ENCODE measurements at places on chromosomes 4 and X.

DNA sequence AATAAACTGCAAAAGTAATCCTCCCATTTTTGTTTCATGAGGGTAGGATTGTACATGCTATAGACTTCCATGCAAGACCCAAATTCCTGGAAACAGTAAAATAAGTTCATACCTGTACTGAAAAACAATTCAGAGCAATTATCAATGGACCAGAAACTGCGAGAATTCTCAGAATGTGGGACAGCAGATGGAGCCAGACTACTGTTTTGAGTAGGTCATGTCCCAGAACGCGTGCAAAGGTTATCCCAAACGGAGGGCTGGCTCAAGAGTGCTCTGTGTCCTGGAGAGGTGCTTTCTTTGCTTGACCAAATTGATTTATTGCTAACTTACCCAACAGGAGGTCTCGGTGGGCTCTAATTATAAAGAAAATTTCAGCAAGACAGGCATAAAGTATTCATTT is 1.7 kb upstream of the MAGEH1 start:
- no peak for DNase-seq

- no peak for DNase-seq
These were observed 649 bp upstream of the ARAF start for GRCh38 chrX:47560179-47560933.

GRCh38 chr4:177386278-177386815 is 55.9 kb downstream of the AGA start:
- no peak for DNase-seq

GRCh38 chrX:109489174-109489573 is 7.3 kb upstream of the GUCY2F start:
- no peak for DNase-seq

DNA sequence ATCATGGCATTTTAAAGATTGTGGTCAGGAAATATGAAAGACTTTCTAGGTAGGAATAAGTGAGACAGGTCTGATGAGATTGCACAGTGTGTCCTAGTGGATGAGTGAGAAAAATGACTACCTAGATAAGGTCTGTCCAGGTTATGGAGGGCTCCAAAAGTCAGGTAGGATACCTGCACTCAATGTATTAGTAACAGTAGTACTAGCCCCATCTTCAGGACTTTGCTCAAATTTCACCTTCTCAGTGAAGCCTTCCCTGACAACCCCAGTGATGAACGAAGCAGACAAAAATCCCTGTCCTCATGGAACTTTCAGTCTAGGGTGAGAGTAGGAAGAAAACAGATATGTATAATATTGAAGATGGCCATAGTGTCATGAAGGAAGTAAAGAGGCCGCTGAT is 85.7 kb downstream of the ZIC3 start:
- no peak for DNase-seq

DNA sequence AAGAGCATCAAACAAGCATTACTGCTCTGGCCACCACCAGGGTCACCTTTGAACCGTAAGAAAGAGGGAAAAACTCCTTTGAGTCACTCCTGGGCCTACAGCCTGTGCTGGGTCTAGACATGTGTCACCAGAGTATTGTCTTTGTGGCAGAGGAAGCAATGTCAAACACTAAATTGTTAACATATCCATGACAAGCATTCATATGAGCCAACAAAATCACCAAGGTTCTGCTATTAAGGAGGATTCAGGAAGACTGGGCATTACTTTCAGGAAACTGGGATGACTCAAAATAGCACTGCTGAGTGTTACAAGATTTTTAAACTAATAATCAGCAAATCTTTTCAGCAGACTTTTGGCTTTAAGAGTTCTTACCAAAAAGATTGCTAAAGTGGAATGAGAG is 28.1 kb downstream of the LGI2 start:
- no peak for DNase-seq

- DNase-seq: no peak
These were observed 21.2 kb downstream of the USP53 start for GRCh38 chr4:119233750-119234149.

DNA sequence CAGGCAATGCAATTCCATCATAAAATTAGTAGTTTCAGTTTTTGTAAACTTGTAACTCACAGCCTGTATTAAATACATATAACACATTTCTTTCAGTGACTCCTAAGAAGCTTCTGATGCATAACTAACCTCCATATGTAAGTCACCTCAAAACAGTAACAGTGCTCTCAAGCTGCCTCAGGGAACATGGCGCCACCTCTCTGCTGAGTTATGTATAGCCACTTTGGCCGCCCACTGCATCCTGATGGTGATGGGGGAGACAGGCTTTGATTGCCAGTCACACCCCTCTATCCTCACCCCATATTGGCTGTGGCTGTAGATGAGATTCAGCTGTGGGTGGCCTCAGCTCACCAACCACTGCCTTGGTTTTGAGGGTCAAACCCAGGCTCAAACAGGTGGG is 54.3 kb downstream of the LRBA start:
- peak; percentile 15 for DNase-seq

GRCh38 chr4:31051565-31051964 is 331.4 kb downstream of the PCDH7 start:
- no peak for DNase-seq

DNA sequence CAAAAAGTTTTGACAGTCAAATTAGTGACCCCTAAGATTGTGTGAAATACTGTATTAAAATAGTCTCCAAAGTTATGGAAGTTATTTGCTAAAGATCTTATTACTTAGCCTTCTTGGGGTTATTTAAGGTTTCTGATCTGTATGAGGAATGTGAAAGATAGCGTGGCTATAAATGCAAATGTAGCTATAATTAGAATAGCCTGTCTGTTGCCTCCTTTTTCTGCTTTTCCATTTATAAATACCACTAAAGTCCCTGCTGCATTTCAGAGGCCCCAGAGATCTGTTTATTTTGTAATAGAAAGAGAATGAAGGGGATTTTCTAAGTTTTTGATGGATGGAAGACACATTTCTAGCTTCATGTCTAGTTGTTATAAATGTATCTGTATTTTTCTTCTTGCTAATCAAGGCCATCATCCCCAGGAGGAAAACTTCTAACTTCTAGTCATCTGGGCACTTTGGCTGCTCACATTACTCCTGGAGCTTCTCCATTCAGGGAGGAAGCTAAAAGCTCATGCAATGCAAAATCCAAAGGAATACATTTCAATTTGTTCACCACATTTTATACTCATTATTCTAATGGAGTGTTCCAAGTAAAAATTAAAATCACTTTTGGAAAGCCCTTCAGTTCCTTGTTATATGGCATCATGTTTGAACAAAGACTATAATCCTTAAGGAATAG is 73.9 kb downstream of the INTS12 start:
- no peak for DNase-seq

GRCh38 chr4:143381189-143382118 is 44.8 kb downstream of the GAB1 start:
- DNase-seq: no peak

GRCh38 chr4:26489101-26489985 is 941 bp downstream of the CCKAR start:
- DNase-seq: no peak

DNA sequence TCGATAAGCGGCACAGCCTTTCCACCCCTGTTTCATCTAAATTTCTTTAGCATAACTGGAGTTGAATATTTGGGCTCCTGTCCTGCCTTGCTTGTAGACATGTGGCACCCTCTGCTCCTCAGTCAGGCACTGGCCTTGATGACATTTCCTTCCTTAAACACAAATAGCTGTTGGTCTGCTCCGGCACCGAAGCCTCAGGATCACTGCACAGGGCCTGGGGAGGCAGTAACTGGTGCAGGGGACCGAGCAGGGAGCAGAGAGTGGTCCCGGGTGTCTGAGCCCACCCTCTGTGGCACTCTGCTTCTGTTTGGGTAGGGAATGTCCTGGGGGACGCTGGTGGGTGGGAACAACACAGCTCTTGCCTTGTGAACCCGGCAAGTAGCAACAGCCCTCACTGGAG is 13.6 kb downstream of the RGS12 start:
- DNase-seq: no peak

DNA sequence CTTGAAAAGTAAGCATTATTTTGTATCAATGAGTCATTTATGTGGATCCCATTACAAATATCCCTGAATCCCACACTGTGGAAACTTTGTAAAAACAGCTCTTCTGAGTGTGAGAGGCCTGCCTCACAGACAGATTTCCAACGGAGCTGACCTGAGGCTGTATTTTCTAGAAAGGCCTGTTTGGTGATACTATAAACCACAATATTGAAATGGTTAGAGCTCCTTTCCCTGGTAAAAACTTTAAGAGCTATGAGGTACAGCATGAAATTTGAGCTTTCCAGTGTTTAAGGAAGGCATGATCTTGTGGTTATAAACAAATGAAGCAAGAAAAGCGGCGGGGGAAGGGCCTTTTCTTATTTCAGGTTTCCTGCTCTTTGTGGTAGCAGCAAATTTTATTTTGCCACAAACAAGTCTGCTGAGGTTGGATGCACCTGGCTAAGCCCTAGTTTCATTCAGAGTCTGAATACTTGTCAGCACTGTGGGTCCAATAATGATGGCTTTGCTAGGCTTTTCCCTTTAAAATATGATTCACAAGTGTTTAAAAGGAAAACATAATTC is 86.8 kb upstream of the ETNPPL start:
- DNase-seq: no peak

- no peak for DNase-seq
These were observed 26.7 kb upstream of the SORBS2 start for GRCh38 chr4:185838514-185839193.

DNA sequence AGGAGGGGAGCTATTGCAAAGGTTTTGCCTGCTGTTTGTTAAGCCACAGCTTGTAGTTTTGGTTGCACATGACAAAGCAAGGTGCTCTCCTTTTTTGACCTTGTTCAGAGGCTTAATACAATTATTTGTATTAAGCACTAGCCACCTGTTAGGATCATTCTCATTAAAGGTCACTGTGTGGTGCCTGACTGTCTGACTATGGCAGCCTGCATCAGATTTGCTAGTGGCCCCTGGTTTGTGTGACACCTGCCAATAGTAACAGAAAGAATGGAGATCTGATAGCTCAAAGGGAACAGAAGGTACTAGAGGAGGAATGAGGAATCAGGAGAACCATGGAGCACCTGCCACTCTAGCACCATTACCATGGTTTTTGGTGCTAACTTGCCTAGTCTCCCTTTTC is 102.5 kb downstream of the POLA1 start:
- no peak for DNase-seq

DNA sequence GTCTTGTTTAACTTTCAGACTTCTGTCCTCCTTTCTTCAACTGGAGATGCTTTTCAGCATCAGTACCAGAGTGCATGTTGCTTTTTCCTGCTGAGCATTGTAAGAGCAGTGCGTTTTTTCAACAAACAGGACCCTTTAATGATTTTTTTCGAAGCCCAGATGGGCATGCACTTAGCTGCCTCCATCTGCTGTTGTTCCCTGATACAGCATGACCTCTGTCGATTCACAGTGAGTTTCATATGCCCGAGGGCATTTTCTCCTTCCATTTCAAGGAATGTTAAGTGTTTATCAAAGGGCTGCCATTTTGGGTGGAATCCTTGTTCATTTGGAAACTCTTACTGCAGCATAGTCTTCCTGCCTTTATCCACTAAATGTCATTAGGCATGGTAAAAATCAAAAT is 428.6 kb downstream of the DTHD1 start:
- DNase-seq: no peak

GRCh38 chr4:184537269-184538022 is 63.1 kb upstream of the IRF2 start:
- peak; percentile 81 for DNase-seq

DNA sequence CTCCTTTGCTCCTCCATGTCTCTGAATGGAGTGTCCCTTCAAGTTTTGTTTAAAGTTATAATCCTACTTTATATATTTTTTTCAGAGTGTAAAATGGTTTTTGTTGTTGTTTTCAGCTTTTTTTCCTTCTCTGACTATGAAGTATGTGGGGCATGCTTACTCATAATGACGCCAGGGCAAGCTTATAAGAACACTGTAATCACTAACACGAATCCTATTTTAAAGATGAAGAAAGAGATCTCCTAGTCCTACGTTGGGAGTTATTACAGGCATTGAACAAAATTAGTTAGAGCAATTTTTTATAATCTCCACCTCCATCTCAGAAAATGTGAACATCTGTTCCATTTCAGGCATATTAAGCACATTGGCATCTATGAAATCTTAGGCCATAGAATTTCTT is 268.1 kb upstream of the MAGEB2 start:
- no peak for DNase-seq

GRCh38 chr4:80390178-80390577 is 54.6 kb downstream of the CFAP299 start:
- no peak for DNase-seq

DNA sequence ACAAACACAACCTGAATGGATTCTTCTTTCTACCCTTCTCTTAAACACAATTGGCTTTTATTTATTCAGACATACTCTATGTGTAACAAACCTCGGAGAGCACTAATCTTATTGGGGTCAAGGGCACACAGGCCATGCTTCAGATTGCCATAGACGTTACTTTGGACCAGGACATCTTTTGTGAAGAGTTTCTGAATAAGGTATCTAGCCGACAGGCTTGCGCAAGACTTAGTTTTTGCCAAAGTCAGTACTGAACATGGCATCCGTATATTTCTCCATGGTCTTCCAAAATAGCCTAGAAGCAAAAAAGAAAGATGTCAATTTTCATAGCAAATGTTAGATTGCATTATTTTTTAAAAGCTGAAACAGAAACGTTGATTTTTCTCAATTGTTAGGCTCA is 49.8 kb downstream of the BEND2 start:
- no peak for DNase-seq

GRCh38 chrX:149312988-149313387 is 192.1 kb downstream of the IDS start:
- no peak for DNase-seq

DNA sequence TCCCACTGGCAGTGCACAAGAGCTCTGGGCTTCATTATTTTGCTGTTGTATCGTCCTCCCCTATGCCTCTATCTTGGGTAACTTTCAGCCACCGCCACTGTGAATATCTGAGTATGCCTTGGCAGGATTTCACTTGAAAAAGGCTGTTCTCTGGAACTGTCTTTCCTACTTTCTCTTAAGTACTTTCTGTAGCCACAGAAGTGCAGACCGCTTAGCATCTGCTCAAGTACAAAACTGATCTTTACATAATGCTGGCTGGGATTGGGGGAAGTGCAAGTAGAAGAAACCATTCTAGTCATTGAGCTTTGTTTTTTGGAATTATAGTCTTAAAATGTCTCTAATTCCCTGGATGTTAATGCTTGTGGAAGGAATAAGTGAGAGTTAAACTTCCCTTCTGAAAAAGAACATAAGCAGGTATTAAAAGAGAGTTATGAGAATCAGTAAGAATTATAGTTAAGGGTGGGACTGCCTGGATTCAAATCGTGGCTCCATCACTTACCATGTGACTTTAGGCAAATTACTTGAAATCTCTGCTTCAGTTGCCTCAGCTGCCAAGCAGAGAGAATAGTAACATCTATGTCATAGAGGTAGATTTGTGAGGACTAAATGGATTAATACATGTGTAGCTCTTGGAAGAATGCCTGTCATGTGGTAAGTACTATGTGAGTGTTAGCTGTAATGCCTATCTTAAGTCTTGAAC is 77.5 kb downstream of the MID1IP1 start:
- no peak for DNase-seq

DNA sequence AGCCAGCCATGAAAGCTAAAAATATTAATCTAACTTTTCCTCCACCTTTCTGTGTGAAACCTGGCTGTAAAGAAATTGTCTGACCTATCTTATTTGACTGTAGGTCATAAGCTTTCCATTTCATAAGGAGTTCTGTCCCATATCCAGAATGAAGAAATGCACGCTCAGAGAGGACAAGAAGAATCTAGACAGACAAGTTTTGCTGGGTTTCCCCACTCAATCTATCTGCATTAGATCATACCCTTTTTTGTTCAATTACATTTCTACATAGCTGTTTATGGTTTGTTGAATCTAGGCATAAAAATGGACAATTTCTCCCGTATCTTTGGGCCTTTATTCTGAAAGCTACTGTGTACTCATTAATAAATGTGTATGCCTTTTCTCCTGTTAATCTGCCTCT is 1495.1 kb downstream of the C4orf33 start:
- no peak for DNase-seq

Measured in T-cell (primary cell).